ENCODE measurements at places on chromosomes 2 and 18.

GRCh38 chr18:49167084-49167483 lies 216.3 kb upstream of the SMAD7 start:
- no peak for DNase-seq

DNA sequence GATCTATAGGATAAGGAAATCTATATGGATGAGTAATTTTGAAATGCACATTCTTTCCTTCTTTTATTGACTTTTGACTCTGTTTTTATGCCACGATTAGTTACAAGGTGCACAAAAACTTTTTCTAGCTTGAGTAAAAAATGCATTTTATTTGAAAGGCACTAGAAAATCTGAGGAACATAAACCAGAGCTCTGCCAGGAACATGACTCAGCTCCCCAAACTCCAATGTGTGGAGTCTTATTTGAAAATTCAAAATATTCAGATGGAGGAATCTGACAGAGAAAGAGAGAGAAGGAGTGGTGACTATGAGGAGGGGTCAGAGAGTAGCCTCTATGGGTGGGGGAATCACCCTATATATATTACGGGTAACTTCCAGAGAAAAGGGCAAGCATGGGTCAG lies 231.0 kb downstream of the DCC start:
- DNase-seq: no peak

DNA sequence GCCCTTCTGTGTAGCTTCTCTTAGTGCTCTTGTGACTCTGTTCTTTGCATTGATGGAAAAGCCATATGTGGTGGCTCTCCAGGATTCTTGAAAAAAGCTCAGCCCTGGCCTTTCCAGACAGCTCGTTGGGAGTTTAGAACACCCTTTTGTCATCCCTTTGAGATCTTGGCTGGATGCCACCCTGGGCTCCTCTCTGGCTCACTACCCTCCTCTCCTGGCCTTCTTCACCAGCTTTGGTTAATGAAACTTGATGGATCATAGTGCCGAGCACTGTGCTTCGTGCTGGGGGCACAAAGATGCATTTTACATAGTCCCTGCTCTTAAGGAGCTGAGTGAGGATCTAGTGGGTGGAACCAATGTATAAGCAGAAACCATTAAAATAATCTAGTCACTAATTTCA lies 15.6 kb upstream of the FHOD3 start:
- DNase-seq: no peak

DNA sequence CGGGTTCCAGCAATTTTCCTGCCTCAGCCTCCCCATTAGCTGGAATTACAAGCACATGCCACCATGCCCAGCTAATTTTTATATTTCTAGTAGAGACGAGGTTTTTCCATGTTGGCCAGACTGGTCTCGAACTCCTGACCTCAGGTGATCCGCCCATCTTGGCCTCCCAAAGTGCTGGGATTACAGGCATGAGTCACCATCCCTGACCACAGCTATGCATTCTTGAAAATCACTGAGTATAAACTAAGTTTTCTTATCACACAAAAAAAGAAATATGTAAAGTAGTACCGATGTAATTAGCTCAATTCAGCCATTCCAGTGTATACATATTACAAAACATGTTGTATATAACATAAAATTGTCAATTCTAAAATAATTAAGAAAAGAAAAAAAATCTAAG lies 232.7 kb downstream of the MBD2 start:
- no peak for DNase-seq

GRCh38 chr2:59881218-59881617 lies 672.2 kb downstream of the BCL11A start:
- no peak for DNase-seq

DNA sequence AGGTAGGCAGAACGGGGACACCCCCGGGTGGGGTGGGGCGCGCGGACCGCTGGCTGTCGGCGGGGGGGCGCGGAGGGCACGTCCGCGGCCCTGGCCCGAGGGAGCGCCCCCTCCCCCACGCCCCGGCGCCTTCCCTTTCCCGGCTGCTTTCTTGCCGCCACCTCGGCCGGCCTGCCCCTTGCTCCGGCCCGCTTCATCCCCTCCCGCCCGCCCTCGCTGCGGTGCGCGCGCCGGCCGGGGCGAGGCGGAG lies 443 bp downstream of the VAPA start:
- no peak for DNase-seq
